ENCODE measurements at places on chromosomes 7 and 10.

- DNase-seq: no peak
Measured at GRCh38 chr10:59033622-59034021, 142.8 kb upstream of the PHYHIPL start.

GRCh38 chr10:13719425-13719824 lies 132.7 kb downstream of the PRPF18 start:
- DNase-seq: no peak

DNA sequence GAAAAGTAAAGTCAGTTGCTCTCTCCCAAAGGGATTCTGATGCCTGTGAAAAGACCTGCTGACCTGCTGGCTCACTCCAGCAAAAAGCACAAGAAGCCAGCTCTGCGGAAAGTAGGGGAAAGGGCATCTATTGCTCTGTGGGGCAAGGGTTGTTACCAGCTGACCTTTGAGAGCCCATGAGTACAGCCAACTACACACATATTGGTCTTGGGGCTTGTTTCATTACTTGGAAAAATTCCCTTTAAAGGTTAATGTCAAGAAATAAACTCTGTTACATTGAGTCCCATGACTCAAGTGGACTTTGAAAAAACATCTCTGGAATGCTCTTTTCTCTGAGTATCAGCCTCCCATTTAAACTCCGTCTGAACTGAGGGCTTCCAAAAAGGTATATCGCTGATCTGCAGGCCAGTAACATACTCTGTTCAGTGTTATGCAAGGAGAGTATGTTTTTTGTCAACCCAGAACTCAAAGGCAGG lies 53.2 kb downstream of the PANK1 start:
- DNase-seq: no peak

- no peak for DNase-seq
Measured at GRCh38 chr10:104038958-104039752, 46.5 kb downstream of the COL17A1 start.

GRCh38 chr7:116185956-116186355 lies 24.4 kb upstream of the TES start:
- no peak for DNase-seq

DNA sequence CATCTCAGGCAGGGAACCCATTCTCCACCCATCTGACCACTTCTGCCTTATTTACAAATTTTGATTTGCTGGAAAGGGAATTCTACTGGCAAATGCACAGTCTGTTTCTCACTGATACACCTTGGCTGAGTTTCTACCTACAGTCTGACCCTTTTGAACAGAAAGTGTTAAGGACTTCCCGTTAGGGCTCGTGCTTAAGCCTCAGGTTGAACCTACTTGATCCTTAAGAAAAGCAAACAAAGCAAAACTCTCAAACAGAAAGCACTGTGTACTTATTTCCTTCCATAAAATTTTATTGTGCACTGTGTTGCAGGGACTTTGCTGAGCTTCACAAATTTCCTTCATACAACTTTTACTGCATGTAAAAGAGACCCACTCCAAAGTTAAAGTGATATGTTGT lies 367.8 kb downstream of the NRG3 start:
- no peak for DNase-seq

DNA sequence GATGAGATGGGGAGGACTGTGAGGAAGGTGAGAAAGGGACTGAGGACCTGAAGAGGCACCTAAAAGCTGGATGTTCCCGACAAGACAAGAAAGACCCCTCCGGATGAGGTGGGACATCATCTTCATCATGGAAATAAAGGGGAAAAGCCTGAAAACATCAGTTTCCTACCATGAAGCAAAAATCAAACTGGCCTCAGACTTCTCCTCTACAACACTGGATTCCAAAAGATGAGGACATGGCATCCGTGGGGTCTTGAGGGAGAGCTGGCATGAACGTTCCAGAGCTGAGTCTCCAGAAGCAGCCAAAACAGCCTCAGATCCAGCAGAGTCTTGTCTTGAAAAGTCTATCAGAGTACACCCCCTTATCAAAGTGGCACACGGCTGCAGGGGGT lies 44.5 kb downstream of the DIP2C start:
- no peak for DNase-seq

DNA sequence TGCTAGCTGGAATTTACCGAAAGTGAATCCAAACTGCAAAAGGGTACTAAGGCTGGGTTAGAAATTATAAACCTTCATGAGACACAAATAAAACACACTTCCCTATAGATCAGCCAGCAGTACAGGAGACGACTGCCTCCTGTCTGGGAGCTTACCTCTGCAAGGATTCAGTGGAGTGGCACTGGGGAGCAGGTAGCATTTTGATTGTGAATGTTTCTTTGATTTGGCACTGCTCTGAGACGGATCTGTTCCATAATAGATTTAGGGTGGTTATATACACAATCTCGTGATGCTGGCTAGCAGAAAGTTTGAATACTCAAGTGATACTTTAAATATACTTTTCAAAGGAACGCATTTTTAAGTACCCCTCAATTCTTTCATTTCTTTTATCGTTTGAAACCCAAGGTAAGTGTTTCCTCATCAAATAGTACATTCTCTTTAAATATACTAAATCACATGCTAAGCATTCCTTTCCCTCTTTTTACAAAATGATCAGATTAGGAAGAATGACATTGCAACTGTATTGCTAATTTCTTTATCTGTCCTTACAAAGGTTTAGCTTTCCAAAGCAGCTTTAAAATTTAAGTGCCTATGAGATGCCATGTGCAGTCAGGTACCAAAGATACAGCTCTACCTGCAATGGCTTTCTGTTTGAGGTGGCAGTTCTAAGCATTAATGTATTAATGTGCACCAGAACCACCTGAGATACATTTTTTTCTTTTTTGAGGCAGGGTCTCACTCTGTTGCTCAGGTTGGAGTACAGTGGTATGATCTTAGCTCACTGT lies 20.6 kb upstream of the CHCHD3 start:
- DNase-seq: no peak

- no peak for DNase-seq
Measured at GRCh38 chr7:3244241-3244814, 56.7 kb upstream of the SDK1 start.

GRCh38 chr10:62817121-62817765 lies 1.1 kb upstream of the EGR2 start:
- DNase-seq: peak; percentile 47

- DNase-seq: no peak
Measured at GRCh38 chr7:6092953-6093354, 61.8 kb downstream of the ANKRD61 start.

DNA sequence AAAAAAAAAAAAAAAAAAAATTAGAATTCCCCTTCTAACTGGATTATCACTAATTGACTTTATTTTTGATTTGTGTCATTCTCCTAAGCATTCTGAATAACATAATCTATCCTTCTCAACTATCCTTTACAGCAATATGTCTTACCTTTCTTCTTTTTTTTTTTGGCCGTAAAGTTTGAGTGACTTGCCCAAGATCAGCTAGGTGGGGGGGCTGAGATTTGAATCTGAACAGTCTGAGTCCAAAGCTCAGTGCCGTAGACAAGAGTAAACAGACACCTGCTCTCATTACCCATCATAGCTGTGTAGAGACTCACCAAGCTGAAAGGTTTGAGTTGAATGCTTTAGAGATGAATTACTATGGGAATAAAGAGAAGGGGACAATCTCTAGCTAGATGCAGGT lies 192.1 kb downstream of the SORCS1 start:
- no peak for DNase-seq

- no peak for DNase-seq
Measured at GRCh38 chr7:49564379-49564714, 209.1 kb upstream of the VWC2 start.

GRCh38 chr7:93238748-93239147 lies 6.6 kb downstream of the VPS50 start:
- no peak for DNase-seq

DNA sequence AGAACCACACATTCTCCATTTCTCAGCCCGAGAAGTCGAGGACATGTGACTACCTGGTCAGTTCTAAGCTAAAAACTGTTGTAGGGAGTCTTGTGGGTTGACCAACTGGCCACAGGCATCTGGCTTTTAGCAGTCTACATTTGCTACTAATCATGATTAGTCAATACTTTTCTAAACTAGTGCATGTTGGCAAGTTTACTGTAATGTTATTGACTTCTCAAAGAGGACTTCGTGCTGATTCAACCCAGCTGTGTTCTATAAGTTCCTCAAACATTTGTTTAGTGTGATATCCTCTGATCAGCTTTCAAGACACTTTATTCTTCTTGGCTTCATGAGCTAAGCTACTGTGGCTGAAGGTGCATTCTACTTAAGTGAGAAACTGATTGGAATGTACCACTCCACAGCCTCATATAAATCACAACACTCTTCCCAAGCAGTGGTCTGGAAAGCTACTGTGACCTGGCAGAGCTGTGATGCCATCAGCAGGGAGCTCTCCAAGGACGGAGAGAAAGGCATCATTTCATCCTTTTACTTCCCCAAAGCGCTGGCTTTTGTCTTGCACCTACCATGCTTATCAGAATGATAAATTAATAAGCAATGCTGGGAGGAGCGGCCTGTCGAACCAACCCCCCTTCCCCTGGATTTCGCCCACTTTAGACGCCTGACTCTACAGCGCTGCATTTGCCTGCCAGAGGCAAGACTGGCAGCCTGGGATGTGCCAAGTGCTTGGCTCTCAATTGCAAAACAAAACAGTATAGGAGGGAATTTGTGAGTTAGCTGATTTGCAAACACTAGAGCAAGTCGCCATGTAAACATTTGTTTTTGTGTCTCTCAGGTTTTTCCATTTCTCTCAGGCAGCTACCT lies 206.7 kb upstream of the PLXNA4 start:
- DNase-seq: no peak

- DNase-seq: no peak
Measured at GRCh38 chr7:129366-130221, 62.8 kb upstream of the FAM20C start.

DNA sequence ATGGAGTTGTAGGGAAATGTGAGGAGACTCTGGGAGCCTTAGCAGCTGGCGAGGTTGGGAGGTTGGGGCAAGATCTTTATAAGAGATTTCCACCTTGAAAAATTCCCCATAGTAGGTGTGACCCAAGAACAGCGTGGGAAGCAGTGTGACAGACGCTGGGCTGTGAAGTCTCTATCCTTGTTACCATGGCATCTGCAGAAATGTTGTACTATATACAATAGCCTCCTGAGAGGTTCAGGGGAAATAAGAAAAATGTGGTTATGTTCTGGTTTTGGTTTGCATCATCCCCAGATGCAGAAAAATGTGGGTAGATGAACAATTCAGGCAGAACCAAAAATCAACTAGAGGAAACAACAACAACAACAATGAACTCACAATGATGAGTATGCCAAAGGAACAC lies 498.6 kb downstream of the SH2D4B start:
- no peak for DNase-seq

DNA sequence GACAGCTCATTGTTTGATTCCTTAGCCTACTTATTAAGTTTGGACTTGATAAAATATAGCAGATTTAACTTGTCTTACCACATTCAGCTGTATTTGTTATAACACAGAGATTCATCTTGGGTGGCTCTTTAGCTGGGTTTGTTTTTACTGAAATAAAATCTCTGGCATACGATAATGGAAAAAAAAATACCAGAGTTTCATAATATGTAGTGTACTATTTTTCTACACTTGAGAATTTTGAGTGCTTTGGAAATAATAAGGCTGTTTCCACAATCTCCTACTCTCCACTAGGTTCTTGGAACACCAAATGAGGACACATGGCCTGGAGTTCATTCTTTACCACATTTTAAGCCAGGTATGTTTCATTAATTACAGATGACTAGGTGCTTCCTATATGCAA lies 218.6 kb upstream of the FZD1 start:
- DNase-seq: no peak

- DNase-seq: no peak
Measured at GRCh38 chr7:134890246-134891240, 95.8 kb upstream of the AGBL3 start.

GRCh38 chr7:134067164-134067563 lies 60.0 kb upstream of the LRGUK start:
- DNase-seq: no peak

DNA sequence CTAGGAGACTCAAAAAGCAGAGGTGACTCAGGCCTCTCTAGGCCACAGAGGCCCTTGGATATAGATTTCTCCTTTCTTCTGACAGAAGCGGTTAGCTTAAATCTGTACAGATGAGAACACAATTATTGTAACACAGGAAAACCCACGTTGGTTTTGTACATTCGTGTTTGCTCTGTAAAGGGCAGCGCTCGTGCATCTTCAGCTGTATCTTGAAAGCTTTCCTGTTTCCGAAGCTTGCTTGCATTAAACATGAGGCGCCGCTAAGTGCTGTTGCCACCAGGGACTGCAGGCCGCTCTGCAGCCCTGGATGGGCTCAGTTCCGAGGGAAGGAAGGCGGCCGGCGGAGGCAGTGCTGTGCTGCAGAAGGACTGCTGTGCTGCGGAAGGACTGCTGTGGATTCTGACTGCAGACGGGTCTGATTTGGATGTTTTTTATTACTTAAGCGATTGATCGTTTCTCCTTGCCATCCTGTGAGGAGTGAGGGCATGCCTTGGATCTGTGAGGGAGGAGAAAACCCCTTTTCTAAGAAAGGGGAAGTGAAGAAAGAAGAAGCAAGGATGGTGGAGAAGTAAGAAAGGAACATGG lies 53.3 kb downstream of the FHIP2A start:
- peak; percentile 21 for DNase-seq

- no peak for DNase-seq
Measured at GRCh38 chr10:122338609-122339441, 35.7 kb upstream of the PLEKHA1 start.

- DNase-seq: no peak
Measured at GRCh38 chr10:77500754-77501151, 136.9 kb downstream of the KCNMA1 start.

DNA sequence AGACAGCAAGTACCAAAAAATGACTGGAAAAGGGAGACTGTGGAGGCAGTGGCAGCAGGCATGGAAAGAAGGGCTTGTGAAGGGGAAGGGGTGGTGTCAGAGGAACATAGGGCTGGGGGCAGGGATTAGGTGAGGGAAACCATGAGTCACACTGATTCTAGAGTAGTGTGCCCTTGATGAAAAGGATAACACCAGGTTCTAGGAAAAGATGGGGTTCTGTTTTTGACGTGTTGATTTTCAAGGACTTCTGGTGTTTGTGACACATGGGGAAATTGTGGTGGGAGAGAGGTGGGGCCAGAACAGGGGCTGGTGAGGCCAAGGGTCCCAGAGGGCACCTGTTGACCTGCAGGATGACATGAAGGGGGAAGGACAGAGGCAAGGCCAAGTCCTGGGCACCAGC lies 57.1 kb downstream of the FIGNL1 start:
- DNase-seq: no peak

GRCh38 chr10:95276367-95277200 lies 14.2 kb downstream of the PDLIM1 start:
- no peak for DNase-seq

GRCh38 chr10:12741360-12741804 lies 260.1 kb downstream of the CCDC3 start:
- DNase-seq: no peak

GRCh38 chr7:136275794-136276193 lies 298.6 kb upstream of the MTPN start:
- no peak for DNase-seq

Measured in GM12891 (cell line).